Activated effector memory CD4-positive, alpha-beta T cell treated with Interleukin-2 at 50 U/mL for 16 hours (primary cell): ENCODE measurements at places on chromosomes 3 and 15.

DNA sequence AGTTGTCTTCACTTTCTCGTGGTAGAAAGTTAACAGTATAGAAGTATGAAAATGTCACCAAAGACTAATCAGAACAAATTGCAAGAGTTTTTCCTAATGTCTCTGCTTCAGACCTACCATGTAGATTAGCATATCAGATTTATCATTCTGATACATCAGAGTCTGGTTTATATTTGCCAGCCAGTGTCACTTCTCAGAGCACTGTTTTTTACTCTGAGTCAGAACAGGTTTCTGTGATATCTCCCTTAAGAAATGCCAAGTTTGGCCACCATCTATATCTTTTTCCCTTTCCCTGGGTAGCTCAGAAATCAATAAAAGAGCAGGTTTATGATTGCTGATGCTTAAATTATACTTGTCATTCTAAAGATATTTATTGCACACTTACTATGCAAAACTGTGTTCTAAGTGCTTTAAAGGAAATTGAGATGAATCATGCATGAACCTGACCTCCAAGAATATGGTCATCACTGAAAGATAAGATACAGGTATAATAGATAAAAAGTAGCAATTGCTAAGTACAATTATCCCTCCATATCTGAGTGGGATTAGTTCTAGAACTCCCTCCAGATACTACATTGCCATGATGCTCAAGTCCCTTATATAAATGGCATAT, 672.7 kb upstream of the NAALADL2 start:
- no peak for DNase-seq

DNA sequence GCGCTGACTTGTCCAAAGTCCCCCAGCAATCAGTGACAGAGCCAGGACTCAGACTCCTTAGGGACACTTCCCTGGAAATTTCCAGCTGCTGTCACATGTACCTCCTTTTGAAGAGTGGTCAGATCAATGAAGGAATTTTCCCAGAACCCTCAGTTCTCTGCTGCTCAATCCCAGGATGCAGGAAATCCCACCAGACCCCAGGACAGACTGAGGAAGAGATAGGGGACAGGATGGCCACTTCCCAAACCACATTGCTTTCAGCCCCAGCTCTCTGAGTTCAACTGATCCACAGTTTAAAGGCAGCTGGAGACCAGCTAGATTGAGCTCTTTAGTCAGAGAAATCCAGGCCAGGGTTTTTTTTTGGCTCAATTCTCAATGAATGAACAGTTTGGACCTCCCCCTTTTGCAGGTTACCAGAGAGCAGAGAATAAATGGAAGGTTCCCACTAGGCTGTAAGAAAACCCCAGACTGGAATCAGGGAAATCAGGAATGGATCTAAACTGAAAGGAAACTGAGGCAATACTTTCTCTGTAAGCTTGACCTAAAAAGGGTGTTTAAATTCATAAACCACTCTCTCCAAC, 1.5 kb downstream of the CYP1A1 start:
- DNase-seq: no peak

DNA sequence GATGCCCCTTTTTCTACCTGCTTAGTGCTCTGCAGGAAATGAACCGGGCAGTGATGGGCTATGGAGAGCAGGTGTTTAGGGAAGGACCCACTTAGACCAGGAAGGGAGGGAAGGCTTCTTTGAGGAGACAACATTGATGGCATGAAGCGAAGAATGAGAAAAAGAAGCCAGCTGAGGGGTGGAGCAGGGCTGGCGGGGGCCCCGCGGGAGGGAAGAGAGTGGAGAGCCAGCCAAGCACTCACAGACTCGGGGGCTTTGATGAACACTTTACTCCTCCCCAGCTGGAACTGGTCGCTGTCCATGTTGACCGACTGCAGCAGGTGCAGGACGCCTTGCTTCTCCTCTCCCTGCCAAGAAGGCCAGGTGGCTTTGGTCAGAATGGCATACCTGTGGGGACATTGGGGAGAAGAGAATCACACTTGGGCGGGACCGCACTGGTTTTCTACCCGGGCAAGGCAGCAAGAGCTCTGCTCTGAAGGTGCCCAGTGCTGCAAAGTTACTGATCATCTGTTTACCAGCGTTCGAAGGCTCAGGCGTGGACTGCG, 28.4 kb upstream of the LDHAL6B start:
- DNase-seq: no peak

DNA sequence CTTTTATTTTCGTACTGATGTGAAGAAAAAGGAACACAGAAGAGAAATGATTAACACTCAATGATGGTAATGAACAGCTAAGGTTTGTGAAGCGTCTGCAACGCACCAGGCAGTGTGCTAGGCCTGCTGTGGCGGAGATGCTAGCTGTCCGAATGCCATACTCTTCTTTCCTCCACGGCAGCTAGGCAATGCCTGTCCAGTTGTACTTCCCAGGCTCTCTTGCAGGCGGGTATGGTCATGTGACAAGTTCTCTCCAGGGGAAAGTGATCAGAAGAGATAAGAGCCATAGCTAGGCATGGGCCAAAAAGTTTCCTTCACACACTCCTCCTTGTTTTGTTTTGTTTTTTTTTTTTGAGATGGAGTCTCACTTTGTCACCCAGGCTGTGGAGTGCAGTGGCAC, 6.7 kb downstream of the TADA3 start:
- no peak for DNase-seq

DNA sequence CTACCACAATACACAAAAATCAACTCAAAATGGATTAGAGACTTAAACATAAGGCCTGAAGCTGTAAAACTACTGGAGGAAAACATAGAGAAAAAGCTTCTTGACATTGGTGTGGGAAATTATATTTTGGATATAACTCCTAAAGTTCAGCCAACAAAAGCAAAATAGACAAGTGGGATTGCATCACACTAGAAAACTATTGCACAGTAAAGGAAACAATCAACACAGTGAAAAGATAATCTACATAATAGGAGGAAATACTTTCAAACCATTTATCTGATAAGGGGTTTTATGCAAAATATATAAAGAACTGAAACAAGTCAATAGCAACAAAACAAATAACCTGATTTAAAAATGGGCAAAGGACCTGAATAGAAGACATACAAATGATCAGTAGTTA, 37.6 kb upstream of the TP63 start:
- DNase-seq: no peak

DNA sequence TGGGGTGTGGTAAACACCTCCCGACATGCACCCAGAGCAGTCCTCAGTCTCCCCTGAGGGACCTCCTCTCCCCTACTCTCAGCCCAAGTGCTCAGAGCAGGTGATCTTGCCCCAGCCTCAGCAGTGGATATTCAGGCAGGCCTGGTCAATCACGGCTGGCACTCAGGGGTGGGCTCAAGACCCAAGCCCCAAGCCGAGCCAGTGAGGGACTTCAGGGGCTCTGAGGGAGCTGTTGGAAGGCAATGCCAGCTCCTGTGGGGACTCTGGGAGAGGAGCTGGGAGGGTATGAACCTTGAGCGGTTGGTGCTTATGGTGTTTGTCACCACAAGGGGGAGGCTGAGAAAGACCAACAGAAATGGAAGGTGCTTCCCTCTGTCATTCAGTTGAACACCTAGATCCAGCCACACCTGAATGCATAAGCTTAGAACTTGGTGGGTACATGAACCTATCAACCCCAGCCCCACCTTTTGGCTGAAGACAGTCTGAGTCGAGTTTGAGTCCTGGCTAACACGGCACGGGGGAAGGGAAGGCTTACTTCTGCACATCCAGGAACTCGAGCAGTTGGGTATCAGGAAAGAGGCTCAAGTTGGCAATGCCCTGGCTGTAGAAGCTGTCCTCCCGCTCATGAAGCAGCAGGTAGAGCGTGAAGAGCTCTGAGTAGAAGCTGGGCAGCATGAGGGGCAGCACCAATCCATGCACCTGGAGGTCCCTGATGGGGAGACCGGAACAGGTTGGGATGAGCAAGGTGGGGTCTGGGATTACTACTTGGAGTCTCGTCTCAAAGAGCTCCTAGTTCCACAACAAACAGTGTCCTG, 19.2 kb downstream of the ALS2CL start:
- no peak for DNase-seq

DNA sequence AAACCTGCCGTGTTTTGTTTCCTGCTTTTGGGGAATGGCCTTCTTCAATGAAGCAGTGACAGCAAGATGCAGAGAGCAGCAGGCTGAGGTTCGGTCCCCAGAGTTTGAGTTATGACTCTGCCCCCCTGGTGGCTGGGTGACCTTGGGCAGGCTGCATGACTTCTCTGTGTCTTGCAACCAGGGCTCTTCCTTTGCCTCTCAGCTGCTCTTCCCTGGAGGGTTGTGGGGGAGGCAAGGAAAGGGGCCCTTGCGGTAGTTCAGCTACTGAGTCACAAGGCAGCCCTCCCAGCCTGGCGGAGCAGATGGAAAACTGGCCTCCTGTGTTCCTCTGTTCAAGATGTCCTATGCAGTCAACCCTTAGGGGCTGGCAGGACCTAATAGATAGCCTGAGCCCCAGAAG, 17.1 kb downstream of the CTXND1 start:
- DNase-seq: peak; percentile 7

- DNase-seq: no peak
Measured at GRCh38 chr3:81045976-81046375, 715.5 kb downstream of the GBE1 start.

- no peak for DNase-seq
Measured at GRCh38 chr3:21989341-21990042, 238.5 kb upstream of the ZNF385D start.
